NCI-H1092 (cell line): ENCODE measurements at places on chromosomes 11 and 22.

DNA sequence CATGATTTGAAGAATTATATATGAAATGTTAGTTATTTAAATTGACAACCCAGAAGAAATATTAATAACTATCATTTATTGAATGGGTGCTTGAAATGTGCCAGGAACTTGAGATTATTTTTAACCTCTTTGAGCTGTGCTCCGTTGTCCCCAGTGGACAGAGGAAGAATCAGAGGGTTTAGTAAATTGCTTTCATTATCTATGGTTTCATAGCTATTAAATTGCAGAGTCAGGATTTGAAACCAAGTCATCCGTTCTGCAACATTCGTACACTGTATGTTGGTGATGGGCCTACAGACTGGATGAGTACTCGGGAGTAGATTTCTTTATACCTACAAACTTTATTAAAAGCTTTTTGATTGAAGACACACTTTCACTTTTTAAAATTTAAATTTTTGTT lies 4.9 kb downstream of the HSD17B12 start:
- no peak for DNase-seq

GRCh38 chr22:25970999-25971811 lies 198.1 kb upstream of the SEZ6L start:
- DNase-seq, result no peak

DNA sequence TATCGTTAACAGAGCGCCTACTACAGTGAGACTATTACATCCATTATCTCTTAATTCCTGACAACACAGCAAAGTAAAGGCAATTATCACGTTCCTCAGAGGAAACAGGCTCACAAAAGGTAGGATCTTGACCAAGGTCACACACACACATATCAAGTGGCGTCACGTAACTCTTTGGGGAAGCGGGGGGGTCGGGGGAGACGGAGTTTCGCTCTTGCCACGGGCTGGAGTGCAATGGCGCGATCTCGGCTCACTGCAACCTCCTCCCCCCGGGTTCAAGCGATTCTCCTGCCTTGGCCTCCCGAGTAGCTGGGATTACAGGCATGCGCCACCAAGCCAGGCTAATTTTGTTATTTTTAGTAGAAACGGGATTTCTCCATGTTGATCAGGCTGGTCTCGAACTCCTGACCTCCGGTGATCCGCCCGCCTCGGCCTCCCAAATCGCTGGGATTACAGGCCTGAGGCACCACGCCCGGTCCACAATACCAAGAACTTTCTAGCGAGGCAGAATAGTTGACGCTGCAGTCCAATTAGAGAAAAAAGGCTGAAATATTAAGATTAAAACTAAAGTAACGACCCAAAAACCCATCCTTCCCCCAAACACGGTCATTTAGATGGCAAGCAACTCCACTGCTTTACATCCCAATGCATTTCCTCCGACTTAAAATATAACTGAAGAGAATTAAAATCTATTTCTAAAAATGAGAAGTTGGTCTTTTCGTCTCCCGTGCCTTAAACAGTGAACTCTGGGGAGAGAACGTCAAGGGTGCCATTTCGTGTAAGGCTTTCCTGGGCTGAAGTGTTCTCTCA lies 1.2 kb downstream of the DDX17 start:
- DNase-seq, result no peak

- DNase-seq, result no peak
Measured at GRCh38 chr11:90512846-90513245, 290.0 kb upstream of the CHORDC1 start.
